ENCODE measurements at places on chromosomes 4 and X.

GRCh38 chrX:154308108-154308946 is 12.7 kb downstream of the TKTL1 start:
- peak; percentile 67 for DNase-seq

GRCh38 chrX:74505437-74505836 is 84.1 kb downstream of the SLC16A2 start:
- DNase-seq: no peak

- DNase-seq: no peak
Observed at GRCh38 chr4:158903472-158904043, 134.7 kb downstream of the FNIP2 start.

GRCh38 chr4:155207534-155208257 is 740 bp upstream of the NPY2R start:
- DNase-seq: no peak

DNA sequence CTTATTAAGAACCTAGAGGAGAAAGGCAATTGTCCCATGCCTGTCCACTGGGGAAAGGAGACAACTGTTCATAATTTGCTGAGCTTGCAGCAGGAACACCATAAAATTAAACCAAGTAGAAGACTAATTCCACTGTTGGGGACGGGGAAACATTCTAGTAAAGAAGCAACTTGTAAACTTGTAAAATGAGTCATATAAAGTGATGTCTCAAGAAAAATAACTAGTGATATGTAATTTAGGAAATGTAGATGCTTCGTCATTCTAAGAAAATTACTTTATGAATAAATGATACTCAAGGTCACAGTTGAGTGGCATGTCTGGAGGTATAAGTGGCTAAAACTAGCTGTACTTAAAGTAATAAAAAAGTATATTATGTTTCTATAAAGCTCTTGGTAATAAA is 121.2 kb upstream of the MID1 start:
- DNase-seq: no peak

DNA sequence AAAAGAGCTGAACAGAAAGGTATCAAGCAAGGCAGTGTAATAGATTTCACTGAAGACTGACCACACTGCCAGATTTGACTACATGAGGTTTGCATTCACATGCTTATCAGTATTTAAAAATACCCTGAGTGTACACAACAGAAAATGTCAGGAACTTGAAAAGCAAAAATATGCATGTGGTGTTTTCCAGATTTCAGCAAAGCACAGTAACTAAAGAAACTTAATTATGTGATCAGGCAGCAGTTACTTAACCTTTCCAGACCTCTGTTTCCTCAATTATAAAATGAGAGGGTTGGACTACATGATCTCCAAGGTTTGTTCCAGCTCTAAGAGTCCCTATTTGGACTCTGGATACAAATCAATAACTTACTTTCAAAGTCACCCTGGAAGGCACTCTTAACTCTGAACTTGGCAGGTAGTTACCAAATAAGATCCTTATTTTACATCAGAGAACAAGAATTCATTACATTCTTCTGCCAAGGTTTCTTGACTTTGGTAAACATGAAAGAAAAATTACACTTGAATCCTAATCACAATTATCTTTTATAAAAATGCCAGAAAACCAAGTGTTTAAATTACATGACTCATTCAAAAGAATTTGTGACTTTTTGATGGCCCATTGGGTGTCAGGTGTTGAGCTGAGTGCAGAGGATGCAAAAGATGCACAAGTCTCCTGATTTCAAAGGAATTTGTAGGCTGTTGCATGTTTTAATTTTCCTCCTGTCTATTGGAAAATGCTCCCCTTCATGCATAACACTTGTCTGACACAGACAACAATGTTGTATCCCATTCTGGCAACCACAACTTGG is 241.6 kb downstream of the MGST2 start:
- no peak for DNase-seq

GRCh38 chr4:130288576-130288975 is 1192.6 kb downstream of the C4orf33 start:
- no peak for DNase-seq

- no peak for DNase-seq
Observed at GRCh38 chr4:7214359-7214758, 22.0 kb downstream of the SORCS2 start.

- DNase-seq: no peak
Observed at GRCh38 chr4:82747686-82748575, 50.7 kb downstream of the SCD5 start.

All from Jurkat, Clone E6-1 (cell line).